ENCODE measurements at places on chromosomes 7 and 10.

GRCh38 chr7:20326342-20326741, 4.4 kb upstream of the ITGB8 start:
- DNase-seq, result no peak

GRCh38 chr10:100037758-100038315, 28.1 kb upstream of the DNMBP start:
- no peak for DNase-seq

- no peak for DNase-seq
Measured at GRCh38 chr7:9863545-9863944, 1110.1 kb upstream of the PHF14 start.

- DNase-seq, result no peak
Measured at GRCh38 chr7:23894892-23895569, 185.0 kb downstream of the STK31 start.

DNA sequence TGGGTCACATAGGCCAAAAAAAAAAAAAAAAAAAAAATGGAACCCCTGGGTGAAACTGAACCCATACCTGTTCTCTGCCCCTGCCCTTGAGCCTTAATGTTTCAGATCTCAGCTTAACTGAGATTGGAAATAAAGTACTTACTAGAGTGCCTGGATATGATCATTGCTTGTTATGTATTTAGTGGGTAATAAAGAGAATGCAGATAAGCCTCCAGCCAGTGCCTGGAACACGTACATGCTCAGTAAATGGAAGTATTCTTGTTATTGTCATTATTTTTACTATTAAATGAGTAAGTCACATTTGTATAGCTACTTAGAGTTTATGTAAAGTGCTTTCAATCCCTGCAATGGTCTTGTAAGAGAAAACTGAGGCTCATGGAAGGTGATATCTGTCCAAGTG, 14.7 kb downstream of the SLC16A12 start:
- DNase-seq, result no peak

- DNase-seq, result no peak
Measured at GRCh38 chr10:15121707-15122106, 24.6 kb downstream of the RPP38 start.

DNA sequence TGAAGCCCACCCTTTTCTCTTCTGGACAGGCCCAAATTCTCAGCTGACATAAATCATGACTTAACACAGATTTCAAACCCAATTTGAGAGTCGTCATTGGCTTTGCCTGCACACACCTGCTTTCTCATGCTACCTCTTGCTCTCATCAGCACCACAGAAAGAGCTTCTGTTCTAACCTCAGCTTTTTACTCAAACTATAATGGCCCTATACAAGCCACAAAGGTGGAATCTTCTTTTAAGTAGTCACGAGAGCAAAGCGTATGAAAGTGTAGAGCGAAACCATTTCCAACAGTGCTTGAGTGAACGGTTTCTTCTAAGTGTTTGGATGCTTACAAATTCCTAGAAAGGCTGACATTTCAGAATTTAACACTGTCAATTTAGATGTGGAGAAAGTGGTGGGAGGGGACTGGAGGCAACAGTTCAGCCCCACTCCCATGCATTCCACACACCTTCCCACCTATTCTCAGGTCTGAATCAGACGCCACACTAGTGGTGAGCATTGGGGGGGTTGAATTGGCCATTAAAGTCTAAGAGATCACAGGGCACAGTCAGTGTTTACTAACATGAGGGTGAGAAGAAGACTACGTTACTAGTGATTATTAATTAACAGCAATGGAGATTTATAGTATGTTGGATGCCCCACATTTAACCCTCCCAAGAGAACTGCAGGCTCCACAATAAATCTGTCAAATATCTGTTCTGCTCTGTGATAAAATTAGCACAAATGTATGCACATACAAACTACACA, 114.0 kb downstream of the PRKCQ start:
- DNase-seq, result no peak

DNA sequence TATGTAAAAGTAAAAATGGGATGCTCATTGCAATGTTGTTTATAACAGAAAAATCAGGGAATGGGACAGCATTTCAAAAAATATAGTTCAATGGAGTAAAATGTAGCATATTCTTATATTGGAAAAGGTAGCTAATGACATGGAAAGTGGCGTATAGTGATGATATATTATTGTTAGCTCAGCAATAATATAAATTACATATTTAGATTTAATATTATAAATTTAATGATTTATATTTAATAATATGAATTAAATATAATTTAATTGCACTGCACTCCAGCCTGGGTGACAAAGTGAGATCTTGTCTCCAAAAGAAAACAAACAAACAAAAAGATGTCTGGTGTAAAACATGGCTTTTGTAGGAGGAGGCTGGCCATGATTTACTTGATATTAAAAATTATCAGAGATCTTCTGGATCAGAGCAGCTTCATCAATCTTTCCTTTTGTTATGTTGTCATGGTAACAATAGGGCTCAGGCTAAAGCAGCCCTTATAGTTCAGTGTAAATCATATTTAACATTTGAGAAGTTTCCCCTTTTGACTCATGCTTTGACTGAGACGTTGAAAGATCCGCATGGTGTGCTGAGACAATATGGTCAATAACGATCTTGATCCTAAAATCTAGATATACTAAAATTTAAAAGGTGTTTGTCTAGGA, 23.2 kb downstream of the OR6B1 start:
- no peak for DNase-seq

- DNase-seq, result no peak
Measured at GRCh38 chr7:47670729-47671128, 88.8 kb upstream of the TNS3 start.

DNA sequence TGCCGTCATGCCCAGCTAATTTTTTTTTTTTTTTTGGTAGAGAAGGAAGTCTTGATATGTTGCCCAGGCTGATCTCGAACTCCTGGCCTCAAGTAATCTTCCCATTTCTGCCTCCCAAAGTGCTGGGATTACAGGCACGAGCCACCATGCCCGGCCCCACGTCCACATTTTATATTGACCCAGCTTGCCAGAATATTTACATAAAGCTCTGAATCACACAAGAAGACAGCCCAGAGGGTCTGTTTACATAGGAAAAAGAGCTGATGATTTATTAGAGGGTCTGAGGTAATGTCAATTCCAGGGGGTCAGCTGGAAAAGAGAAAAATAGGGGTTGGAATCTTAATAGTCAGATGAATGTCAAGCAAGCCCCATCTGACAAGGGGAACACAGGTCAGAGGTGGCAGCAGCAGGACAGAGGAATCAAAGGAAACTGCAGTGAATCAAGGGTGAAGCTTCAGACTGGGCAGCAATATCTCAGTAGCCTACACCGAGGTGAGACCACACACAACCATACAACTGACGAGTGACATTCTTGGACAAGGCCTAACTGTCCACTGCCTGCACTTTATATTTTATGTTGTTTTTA, 15.8 kb upstream of the SLF2 start:
- DNase-seq, result no peak

DNA sequence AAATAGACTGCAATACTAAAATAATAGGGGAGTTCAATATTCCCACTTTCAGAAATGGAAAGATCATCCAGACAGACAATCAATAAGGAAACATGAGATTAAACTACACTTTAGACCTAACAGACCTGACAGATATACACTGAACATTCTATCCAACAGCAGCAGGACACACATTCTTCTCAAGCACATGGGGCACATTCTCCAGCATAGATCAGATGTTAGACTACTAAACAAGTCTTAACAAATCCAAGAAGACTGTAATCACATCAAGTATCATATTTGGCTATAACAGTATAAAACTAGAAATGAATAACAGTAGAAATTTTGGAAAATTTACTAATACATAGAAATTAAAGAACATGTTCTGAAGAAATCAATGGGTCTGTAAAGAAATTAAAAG, 458.9 kb upstream of the ANKRD30A start:
- no peak for DNase-seq

DNA sequence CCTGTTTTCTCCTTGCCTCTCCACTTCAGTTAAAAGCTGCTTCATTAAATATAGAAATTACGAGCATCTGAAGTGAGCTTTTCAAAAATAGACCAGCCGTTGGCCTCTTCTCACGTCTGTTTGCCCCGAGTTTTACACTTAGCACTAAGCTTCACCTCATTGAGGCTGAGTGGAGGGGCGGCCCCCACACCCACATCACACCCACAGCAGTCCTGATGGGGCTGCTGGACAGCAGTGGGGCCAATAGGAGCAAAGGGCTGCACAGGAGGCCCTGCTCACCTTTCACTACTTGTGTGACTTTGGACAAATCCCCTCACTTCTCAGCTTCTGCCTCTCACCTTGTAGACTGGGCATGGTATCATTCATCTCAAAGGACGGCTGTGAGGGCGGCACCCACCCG, 677.8 kb downstream of the SDK1 start:
- DNase-seq, result no peak

DNA sequence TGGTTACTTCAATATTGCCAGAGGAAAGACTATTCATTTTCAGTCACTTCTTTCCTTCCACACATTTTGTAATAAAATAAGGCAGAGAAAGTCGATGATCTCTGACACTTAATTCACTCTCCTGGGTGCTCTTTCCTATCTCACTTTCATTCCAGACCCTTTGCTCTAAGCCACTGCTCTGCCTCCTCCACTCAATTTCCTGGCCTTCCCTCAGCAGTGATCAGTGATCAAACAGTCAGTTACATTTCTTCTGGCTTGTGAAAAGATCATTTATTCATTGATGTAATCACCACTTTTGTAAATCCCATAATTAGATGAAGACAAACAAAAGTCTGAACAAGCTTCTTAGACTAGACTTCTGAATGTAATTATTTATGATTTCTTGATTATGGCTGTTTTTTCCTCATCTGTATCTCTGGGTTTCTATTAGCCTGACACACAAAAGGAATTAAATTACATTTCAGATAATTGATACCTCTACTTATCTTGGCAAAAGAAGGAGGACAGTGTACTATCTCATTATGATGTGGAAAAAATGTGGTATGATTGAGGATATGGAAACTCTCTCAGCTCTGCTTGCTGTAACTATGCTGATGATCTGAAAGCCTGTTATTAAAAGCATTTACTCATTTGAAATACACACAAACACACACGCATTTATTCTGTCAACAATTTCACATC, 1102.3 kb downstream of the GRM8 start:
- DNase-seq, result no peak

Data from activated T-helper 9 cell treated with anti-CD3 and anti-CD28 coated beads, Interleukin-2, amount 50 U/mL, for 16 hours (primary cell).